Stimulated activated CD8-positive, alpha-beta memory T cell treated with anti-CD3 and anti-CD28 coated beads, Interleukin-15, amount 100 ng/mL, for 48 hours (primary cell): ENCODE measurements at places on chromosomes 4 and X.

GRCh38 chr4:173152104-173152503, 16.5 kb upstream of the GALNT7 start:
- DNase-seq = no peak

- DNase-seq = no peak
Observed at GRCh38 chrX:106468433-106468832, 143.3 kb upstream of the RADX start.

- no peak for DNase-seq
Observed at GRCh38 chr4:7503559-7504249, 69.0 kb upstream of the PSAPL1 start.

- peak; percentile 20 for DNase-seq
Observed at GRCh38 chrX:135295238-135295943, 13.9 kb upstream of the ETDC start.

GRCh38 chr4:2363056-2363721, 55.3 kb downstream of the ZFYVE28 start:
- DNase-seq = no peak

DNA sequence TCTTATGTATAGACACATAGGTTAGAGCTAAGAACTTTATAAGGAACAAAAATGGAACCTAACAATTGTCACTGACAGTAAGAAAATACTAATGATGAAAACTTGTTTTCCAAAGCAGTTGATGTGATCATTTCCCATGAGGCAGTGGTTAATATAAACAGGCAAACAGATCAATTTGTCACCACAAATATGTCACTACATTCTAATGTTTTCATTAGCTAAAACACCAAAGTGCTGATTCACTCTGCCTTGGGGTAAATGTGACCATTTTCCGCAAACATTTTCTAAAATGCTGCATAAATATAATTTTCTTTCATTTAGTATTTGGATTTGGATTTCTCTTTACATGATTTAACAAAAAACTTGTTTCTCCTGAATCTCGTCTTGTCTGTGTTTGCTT, 408.9 kb upstream of the CTSO start:
- DNase-seq = no peak

- no peak for DNase-seq
Observed at GRCh38 chr4:7863911-7864681, 75.6 kb downstream of the AFAP1 start.

GRCh38 chrX:38172596-38172995, 48.1 kb downstream of the SRPX start:
- no peak for DNase-seq

DNA sequence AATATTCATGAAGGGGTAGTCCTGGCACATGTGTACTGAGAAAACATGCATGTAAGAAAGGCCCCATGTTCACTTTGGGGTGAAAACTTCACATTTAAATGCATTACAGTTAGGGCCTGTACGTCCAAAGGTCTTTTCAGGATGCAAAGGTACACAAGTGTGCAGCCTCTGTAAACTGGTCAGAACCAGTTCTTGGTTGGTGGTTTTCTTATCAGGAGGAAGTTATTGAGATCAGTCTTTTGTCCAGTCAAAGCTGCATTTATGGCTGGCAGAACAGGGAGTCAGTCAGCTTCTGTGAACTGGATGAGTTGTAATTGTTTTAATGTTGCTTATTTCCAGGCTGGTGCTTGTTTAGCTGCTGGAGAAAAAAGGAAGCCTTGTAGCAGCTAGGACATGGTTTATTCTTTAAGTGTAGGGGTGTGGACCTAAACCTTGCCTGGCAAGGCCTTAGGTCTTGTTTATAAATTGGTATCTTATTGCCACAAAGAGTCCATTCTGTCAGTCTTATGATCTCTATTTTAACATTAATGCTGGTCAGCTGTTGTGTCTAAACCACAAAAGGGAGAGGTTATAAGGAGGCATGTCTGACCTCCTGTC, 1906.6 kb upstream of the TENM3 start:
- DNase-seq = no peak

GRCh38 chr4:7389719-7390118, 45.0 kb downstream of the PSAPL1 start:
- no peak for DNase-seq

GRCh38 chr4:73730867-73731266, 9.5 kb upstream of the CXCL8 start:
- no peak for DNase-seq

- DNase-seq = no peak
Observed at GRCh38 chr4:109648997-109649575, 54.2 kb downstream of the CASP6 start.

GRCh38 chrX:22538580-22538979, 265.9 kb downstream of the CBLL2 start:
- DNase-seq = no peak

GRCh38 chr4:51858605-51859202, 15.8 kb downstream of the DCUN1D4 start:
- DNase-seq = no peak

- DNase-seq = no peak
Observed at GRCh38 chrX:10548688-10549087, 71.7 kb downstream of the MID1 start.

- DNase-seq = no peak
Observed at GRCh38 chrX:44344194-44344593, 722 bp upstream of the EFHC2 start.

DNA sequence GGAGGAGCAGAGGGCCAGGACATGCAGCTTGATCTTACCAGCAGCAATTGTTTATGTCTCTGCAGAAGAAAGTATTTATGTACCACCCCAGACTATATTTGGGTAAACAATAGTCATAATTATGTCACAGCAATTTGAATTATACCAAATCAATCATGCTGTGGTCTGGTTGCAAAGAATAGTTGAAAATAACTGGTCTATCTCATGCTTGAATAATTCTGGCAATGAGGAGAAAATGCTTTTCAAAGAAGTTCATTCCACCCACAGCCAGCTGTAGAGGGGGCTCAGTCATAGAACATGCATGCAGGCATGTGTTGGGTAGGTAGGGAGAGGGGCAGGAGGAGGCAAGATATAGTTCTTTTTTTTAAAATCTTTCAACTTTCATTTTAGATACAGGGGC, 399.2 kb downstream of the IL15 start:
- DNase-seq = no peak

DNA sequence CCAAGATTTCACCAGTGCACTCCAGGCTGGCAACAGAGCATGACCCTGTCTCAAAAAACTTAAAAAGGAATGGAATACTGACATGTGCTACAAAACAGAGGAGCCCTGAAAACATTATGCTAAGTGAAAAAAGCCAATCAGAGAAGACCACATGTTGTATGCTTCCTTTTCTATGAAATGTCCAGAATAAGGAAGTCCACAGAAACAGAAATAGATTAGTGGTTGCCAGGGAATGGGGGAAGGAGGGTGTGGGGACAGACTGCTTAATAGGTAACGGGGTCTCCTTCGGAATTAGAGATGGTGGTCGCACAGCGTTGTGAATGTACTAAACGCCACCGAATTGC, 30.1 kb upstream of the KIAA0232 start:
- no peak for DNase-seq

DNA sequence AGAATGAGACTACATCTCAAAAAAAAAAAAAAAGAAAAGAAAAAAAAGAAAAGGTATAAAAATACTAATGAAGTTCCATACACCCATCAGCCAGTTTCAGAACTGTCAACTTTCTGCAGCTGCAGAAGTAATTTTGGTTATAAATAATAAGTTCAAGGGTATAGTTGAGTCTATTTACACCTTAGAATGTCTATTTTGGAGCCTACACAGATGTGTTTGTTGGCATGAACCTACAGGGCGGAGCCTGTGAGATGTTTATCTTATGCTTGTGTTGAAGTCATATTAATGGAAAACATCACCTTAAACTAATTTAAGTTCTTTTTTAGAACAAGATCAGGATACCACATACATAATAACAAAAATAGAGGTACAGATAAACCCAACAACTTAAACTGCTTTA, 85.8 kb downstream of the RAPGEF2 start:
- no peak for DNase-seq

- no peak for DNase-seq
Observed at GRCh38 chr4:4864940-4865704, 5.7 kb downstream of the MSX1 start.

DNA sequence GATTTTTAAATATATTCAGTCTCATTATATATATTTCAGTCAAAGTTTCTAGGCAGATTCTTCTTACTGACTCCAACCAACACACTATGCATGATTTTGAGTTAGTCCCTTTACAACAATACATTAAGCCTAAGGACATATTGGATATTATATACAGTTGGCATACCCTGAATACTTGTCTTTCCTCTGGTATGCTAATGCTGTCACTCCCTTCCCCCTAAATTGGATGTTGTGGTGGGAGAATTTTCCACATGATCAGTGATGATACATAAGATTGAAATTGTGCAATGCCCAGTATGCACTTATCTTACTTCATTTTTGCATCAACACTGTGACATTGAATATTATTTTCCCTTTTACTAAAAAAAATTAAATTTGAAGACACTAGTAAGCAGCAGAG, 935.2 kb downstream of the PCDH7 start:
- DNase-seq = no peak

GRCh38 chrX:109733613-109734083, 591 bp upstream of the ACSL4 start:
- no peak for DNase-seq

DNA sequence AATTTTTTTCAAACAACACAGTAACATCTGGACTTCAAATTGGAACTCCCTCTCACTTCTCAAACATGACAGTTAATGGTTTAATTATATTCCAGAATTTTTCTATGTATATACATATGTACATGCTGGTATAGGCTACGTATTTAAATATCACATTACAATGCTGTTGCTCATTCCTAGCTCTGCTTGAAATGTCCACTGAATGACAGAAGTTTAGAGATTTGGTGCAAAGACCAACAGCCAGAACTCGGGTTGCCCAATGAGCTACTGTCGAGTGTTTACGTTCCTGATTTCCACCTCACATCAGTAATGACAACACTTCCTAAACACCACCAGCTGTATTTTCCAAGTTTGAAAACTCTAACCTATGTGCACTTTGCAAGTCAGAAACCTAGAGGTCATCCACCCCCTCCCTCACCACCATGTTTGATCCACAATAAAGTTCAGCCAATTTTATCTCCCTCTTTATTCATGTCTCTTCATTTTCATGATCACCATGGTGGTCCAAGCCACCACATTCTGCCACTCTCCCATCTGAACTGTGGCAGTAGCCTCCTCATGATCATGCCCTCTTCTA, 49.3 kb upstream of the RPL34 start:
- DNase-seq = no peak

DNA sequence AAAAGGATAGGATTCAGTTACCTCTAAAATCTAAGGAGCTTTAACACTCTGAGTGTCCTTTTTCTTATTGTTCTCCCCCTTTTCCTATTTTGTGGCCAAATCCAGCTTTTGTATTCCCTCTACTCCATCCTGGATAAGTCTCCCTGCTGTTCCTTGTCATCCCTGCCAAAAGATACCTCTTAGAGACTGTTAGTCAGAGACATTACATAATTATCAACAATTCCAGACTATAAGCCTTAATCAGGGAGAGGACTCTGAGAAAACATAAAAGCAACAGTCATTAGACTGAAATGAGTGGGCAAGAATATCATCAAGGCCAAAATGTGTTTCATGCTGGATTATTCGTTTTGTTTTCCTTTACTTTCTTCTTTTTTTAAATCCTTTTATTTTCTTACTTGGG, 206.9 kb downstream of the FAM47B start:
- DNase-seq = no peak

- no peak for DNase-seq
Observed at GRCh38 chrX:40171513-40172400, 74.0 kb upstream of the BCOR start.

DNA sequence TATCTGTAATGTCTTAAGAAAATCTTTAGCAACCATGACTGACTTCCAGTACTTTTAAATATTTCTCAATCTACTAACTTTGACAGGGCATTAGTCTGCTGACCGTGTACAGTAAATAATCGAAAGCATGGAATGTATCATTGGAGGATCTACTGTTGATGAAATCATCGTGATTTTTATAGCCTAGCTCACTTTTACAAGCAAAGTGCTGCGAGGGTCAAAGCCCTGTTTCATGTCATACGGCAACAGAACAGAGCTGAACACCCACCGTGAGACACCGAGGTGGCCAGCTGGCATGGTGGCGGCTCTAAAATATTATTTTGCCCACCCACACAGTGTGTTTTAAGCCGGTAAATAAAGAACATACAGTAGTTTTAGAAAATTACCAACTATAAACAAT, 679.3 kb downstream of the FAT4 start:
- DNase-seq = no peak

- DNase-seq = no peak
Observed at GRCh38 chr4:41178372-41179370, 35.7 kb downstream of the APBB2 start.

GRCh38 chr4:25442863-25443307, 65.8 kb downstream of the ANAPC4 start:
- DNase-seq = no peak

DNA sequence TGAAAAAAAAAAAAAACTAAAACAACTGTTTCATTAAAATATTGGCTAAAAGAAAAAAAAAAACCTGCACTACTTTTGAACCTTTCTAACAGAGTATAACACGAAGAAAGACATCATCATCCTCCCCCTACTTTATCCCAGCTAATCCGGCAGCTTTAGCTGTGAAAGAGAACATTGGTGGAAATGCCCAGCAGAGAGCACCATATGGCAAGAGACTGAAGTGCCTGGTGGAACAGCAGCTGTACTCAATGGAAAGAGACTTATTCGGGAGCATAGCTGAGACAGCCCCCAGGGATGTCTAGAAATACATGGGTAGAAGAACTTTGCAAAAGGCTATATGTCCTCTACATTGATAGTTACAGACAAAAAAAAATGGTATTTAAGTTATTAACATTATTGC, 30.3 kb downstream of the STPG2 start:
- no peak for DNase-seq

- no peak for DNase-seq
Observed at GRCh38 chrX:54427837-54428424, 12.3 kb upstream of the TSR2 start.

DNA sequence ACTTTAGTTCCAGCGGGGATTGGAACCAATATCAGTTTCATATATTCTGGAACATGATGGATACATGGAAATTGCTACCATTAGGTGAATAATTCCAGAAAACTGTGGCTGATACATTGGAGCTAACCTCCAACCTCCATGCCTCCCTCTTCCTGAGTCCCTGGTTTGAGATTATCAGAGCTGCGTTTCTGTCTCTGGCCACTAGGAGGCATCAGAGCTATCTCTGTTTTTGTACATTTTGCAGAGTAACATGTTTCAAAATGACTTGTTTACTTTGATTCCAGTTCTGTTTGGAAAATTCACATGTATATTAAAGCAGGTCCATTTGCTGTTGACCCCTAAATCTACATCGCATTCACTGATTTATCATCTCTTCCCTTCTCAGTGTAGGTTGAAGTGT, 2.4 kb upstream of the RAB40AL start:
- no peak for DNase-seq

GRCh38 chrX:110188701-110189558, 129.0 kb downstream of the AMMECR1 start:
- DNase-seq = no peak
